Mesothelial cell of epicardium (in vitro differentiated cells): ENCODE measurements at places on chromosomes 1 and 21. TPM values are rescaled to one million over a fixed set of nuclear protein-coding genes. Genes with fewer than 3 reads are reported as not detected.

DNA sequence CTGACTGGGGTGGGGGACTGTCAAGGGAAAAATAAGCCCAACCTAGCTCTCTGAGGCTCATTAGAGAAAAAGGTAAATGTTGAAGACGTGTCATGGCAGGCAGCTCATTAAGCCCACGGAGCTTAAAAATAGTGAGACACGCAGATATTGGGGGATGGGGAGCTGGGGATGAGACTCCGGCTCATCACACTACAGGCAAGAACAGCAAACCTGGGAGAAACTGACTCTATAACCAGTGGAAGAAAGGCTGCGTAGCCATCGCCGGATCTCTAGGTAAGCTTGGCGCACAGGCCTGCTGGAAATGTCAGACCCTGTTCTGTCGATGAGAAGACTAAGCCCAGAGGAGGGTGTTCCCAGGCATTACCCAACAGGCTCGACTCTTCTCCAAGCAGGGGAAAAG lies 78.0 kb downstream of the SYT2 start:
- DNase-seq: no peak

- DNase-seq: no peak
Observed at GRCh38 chr1:113438505-113439276, 48.4 kb downstream of the MAGI3 start.

GRCh38 chr1:163337631-163338030 lies 15.9 kb downstream of the NUF2 start:
- no peak for DNase-seq

GRCh38 chr1:212595787-212596714 lies 12.5 kb upstream of the ATF3 start:
- no peak for DNase-seq

GRCh38 chr1:207944571-207944970 lies 33.6 kb upstream of the CD34 start:
- no peak for DNase-seq

DNA sequence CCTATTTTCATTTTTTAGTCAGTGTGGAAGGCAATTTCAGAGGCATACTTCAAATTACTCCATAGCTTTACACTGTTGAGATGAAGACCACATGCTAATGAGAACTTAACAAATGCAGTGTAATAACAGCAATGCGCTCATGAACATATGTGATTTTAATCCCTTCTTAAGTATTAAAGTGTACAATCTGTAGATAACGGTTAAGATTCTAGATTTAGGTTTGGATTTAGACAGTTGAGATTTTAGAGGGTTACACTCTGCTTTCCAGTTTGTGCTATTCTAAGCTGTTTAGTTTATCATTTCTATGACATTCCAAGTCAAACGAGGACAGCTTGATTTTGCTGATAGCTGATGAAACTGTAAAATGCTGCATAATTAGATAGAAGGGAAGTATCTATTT lies 257.8 kb upstream of the CHRM3 start:
- DNase-seq: no peak

DNA sequence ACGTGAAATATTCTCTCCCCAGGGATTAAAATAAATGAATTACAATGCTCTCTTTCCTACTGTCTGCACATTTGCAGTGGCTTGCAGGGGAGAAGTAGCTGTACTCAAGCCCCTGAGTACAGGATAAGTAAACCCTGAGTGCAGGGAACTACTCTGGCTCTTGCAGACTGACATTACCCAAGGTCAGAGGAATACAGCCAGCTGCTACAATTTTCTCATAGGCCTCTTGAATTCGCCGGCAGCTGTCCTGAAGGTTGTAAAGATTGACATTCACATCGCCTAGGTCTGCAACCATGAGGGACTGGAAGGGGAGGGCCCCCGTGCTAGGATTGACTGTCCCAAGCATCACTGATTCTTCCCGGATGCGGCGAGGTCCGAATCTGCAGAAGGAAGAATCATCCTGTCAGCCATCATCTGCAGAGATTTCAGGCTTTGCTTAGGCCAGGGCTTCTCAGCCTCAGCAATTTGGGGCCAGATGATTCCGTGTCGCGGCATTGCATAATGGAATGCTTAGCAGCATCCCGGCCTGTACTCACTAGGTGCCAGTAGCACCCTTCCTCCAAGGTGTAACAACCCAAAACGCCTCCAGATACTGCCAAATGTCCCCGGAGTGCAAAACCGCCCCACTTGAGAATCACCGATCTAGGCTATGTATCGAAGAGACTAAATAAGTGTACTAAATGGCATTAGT lies 1.7 kb downstream of the AGMAT start:
- no peak for DNase-seq

DNA sequence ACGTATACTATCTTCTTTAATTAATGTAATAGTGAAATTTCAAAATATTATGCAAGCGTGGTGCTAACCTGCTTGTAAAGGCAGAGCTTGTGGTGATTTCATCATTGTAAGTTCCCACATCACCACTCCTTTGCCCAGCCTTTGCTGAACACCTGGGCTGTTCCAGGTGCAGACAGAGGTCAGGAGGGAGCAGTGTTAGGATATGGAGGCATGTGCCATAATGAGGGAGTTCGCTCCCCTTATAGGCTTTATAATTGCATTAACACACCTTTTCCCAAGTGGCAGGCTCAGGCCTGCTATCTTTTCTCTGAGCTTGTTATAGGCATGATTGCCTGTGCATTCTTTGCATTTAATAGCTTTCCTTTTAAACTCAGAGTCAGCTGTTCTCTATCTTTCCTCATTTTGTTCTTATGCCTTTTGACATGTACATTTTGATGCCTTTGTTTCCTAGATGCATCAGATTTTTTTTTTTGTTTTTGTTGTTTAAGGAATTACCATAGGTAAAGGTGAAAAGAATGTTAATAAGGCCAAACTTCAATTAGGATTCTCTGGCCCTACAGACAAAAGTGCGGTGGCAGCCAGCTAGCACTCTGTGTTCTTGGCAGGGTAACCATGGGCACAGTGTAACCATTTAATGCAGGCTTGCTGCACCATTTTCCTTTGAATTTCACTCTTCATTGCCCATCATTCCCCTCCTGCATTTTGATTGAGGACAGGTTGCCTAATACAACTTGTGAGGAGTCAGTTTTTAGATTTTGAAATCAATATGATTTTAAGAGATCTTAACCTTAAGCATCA lies 12.6 kb downstream of the NPL start:
- DNase-seq: no peak

DNA sequence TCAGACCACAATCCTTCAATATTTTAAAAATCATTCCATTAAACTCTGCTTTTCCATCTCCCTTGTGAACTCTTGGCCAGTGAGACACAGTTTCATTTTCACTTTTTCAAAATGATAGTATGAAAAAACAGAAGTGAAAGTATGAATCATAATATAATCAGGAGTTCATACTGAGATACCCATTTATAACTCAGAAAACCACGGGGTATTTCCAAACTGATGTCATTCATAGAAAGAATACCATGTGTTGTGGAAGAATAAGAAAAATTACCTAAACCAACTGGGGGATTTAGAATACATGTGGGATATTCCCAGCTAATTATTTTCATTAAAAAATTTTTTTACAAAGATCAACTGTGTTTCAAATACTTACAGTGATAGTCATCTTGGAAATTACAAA lies 149.9 kb downstream of the MRPL39 start:
- DNase-seq: no peak

The PCNT gene
- total RNA-seq: 32.6 to 42.4 TPM (median 41.8 TPM) in 3 replicates

The ZNF648 gene
- 0.09 to 0.23 TPM (median 0.18 TPM) in 3 replicates for total RNA-seq

The TMCO4 gene
- 19.4 to 23.1 TPM (median 21.4 TPM) in 3 replicates for total RNA-seq

The PLEKHG5 gene
- total RNA-seq: 49.3 to 51.2 TPM (median 50.7 TPM) in 3 replicates

The TSSK3 gene
- 6.6 to 8.1 TPM (median 7.8 TPM) in 3 replicates for total RNA-seq

The CFHR1 gene
- total RNA-seq: 0.45 TPM in 1 of 3 replicates, not detected in the others

The MCL1 gene
- 257 to 268 TPM (median 262 TPM) in 3 replicates for total RNA-seq

The DPT gene
- 1.1 to 1.6 TPM (median 1.3 TPM) in 3 replicates for total RNA-seq
